ENCODE measurements at places on chromosomes 1 and 21. TPM values are rescaled to one million over a fixed set of nuclear protein-coding genes. Genes with fewer than 3 reads are reported as not detected.

DNA sequence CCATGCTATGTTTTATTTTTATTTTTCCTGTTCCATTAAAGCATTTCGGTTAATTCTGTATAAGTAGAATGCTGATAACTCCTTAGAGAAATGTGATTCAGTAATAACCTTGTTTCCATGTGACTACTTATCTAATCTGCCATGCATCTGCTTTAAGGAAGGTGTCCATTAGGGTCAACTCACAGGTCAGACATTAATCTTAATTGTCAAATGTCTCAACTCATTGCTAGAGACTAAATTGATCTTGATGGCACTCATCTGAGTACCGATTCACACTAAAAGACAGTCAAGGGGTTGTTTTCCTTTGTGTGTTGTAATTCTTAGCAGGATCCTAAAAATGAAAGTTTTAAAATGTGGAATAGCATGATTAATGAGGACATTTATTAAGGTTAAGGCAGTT, 41.8 kb downstream of the ITSN1 start:
- no peak for DNase-seq

- DNase-seq: no peak
Measured at GRCh38 chr1:44256762-44257554, 43.7 kb downstream of the DMAP1 start.

DNA sequence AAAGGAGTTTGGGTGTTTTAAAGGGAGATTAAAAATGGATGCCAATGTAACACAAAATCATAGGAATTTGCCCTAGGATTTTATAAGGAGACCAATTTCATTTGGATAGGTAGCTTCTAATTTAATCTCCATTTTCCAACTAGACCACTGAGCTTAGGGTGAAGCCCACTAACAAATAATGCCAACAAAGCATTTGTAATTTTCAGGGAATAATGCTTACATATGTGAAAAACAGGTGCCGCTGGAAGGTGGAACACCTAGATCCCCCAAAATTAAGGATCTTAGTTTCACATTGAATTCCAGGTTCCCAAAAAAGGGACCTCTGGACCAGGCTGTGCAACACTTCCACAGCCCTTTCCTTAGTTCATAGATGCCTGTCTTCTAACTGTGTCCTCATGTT, 66.2 kb upstream of the B3GALT5 start:
- no peak for DNase-seq

- DNase-seq: no peak
Measured at GRCh38 chr1:97907886-97908285, 12.9 kb downstream of the DPYD start.

The RIMS3 gene
- total RNA-seq: 3.0 TPM
